ENCODE measurements at places on chromosomes 12 and 14. TPM values are rescaled to one million over a fixed set of nuclear protein-coding genes. Genes with fewer than 3 reads are reported as not detected.

Gene BICDL1
- total RNA-seq: 0.83 TPM

Gene YEATS4
- total RNA-seq: 15.4 TPM

Gene E2F7
- not detected for total RNA-seq

Gene CIROP
- total RNA-seq: not detected

GRCh38 chr14:92880851-92881250 is 42.1 kb upstream of the CHGA start:
- peaks cover 36% of the 10 kb centered on the region for H3K27me3 ChIP-seq
- H3K36me3 ChIP-seq: no peaks in the 10 kb centered on the region
- peaks cover 8% of the 10 kb centered on the region for H3K4me1 ChIP-seq
- H3K4me3 ChIP-seq: no peak overlapping the region

DNA sequence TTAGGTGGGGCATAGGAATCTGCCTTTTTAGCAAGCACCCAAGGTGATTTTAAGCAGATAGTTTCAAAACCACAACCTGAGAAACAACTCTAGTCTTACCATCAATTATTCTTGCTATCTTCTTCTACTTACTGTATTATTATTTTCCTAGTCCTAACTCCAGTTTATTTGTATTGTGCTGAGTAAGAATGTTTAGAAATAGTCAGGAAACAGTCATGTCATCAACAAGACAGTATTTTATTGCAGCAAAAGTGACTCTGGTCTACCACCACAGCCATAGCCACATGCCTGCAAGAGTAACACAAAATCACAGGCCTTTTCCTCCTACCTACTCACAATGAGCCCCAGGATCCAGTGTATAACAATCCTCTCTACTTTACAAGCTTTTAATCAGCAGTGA is 46.3 kb upstream of the FLRT2 start:
- H3K4me1 ChIP-seq: no peaks in the 10 kb centered on the region
- H3K4me3 ChIP-seq: no peak overlapping the region
- no peaks in the 10 kb centered on the region for H3K27me3 ChIP-seq
- DNase-seq: no peak

DNA sequence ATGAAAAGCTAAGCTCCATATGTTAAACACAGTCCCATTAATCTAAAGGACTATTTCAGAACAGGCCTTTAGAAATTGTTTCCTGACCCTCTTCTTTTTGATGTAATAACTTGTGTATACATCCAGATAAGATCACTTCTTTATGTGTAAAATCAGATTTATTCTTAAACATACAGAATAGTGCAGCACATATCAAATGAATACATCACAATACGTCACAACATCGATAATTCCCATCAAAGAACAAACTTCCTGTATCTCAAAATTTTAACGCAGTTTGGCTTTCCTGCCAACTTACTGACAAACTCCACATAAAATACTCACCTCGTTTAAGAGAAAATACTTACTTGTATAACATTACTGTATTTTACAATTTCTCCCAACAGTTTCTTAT is 108.7 kb downstream of the ITPR2 start:
- H3K27ac ChIP-seq: peak overlapping the region; percentile 66
- H3K36me3 ChIP-seq: no peaks in the 10 kb centered on the region

DNA sequence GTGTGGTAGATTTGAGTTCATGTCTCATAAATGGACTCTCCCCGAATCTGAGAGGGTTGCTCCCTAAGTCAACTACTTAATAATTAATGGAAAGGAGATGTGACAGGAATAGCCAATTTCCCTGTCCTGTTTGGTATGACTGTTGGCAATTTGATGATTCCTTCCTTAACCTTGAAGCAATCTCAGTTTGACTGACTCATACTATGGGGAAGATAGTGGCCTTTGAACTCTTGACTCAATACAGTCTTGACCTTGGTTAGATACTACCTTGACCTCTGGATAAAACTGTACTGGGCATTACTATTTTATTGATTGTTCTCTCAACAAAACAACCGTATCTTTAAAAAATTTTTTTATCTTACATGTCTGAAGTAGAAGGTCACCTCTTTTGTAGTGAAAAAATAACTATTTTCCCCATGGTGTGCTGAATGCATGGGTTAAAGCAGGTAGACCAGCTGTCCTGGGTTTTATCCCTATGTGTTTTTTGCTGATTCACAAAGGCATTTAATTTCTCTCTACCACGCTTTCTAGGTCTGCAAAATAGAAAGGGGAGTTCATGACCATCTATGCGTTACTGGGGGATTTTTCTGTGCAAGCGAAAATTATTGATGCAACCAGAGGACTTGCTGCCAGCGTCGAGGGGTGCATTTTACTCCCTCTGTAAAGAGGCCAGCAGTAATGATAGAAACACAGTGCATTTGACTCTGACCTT is 80.1 kb downstream of the ETV6 start:
- no peak overlapping the region for H3K4me3 ChIP-seq
- no peaks in the 10 kb centered on the region for H3K36me3 ChIP-seq
- H3K27me3 ChIP-seq: no peaks in the 10 kb centered on the region

GRCh38 chr14:20798318-20798717 is 4.3 kb downstream of the RNASE1 start:
- no peak for DNase-seq
- H3K36me3 ChIP-seq: no peaks in the 10 kb centered on the region

DNA sequence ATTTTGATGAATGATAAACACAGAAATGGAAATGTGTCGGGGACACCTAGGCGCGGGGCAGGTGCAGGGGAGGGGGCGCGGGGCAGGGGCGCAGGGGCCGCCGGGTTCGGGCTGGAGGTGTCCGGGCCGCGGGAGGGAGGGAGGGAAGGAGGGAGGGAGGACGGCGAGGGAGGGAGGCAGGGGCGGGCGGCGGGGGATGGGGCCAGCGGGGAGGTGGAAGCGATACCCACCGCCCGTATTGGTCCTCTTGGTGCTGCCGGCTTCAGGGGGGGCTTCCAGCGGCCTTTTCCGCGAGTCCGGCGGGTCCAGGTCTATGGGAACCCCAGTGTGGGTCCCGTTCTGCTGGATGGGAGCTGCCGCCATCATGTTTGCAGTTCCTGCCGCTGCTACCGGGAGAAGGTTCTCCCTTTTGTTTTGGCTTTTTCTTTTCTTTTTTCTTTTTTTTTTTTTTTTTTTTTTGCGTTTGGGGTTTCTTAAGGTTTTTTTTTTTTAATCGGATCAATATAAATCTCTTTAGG is 703 bp downstream of the NOVA1 start:
- H3K4me3 ChIP-seq: peak overlapping the region; percentile 69
- no peak for DNase-seq
- no peaks in the 10 kb centered on the region for H3K27me3 ChIP-seq
- H3K27ac ChIP-seq: peak overlapping the region; percentile 95
- peaks cover 24% of the 10 kb centered on the region for H3K4me1 ChIP-seq

GRCh38 chr14:82251494-82251893 is 717.8 kb upstream of the SEL1L start:
- no peak overlapping the region for H3K4me3 ChIP-seq
- no peaks in the 10 kb centered on the region for H3K36me3 ChIP-seq
- H3K4me1 ChIP-seq: no peaks in the 10 kb centered on the region
- no peaks in the 10 kb centered on the region for H3K27me3 ChIP-seq
- no peak for DNase-seq

- H3K4me1 ChIP-seq: peaks cover 17% of the 10 kb centered on the region
- H3K36me3 ChIP-seq: no peaks in the 10 kb centered on the region
- H3K4me3 ChIP-seq: no peak overlapping the region
- no peak for DNase-seq
- peaks cover 23% of the 10 kb centered on the region for H3K27me3 ChIP-seq
- H3K27ac ChIP-seq: no peak overlapping the region
Measured at GRCh38 chr12:48985901-48986300, 7.8 kb downstream of the WNT1 start.

GRCh38 chr12:15496738-15497137 is 174.4 kb downstream of the PTPRO start:
- H3K27me3 ChIP-seq: no peaks in the 10 kb centered on the region
- DNase-seq: no peak
- no peaks in the 10 kb centered on the region for H3K36me3 ChIP-seq
- H3K4me3 ChIP-seq: no peak overlapping the region

- peak overlapping the region; percentile 94 for H3K27ac ChIP-seq
- H3K4me1 ChIP-seq: peaks cover 22% of the 10 kb centered on the region
- peak overlapping the region; percentile 98 for H3K4me3 ChIP-seq
- no peaks in the 10 kb centered on the region for H3K36me3 ChIP-seq
Measured at GRCh38 chr14:50311337-50311971, 575 bp downstream of the L2HGDH start.
